ENCODE measurements at places on chromosomes 12 and 14.

GRCh38 chr14:96245710-96246538 is 10.1 kb upstream of the BDKRB1 start:
- DNase-seq = no peak

- DNase-seq = no peak
Measured at GRCh38 chr12:80556566-80556965, 112.5 kb downstream of the PTPRQ start.

GRCh38 chr12:24045816-24046257 is 96.4 kb upstream of the SOX5 start:
- DNase-seq = peak; percentile 92

DNA sequence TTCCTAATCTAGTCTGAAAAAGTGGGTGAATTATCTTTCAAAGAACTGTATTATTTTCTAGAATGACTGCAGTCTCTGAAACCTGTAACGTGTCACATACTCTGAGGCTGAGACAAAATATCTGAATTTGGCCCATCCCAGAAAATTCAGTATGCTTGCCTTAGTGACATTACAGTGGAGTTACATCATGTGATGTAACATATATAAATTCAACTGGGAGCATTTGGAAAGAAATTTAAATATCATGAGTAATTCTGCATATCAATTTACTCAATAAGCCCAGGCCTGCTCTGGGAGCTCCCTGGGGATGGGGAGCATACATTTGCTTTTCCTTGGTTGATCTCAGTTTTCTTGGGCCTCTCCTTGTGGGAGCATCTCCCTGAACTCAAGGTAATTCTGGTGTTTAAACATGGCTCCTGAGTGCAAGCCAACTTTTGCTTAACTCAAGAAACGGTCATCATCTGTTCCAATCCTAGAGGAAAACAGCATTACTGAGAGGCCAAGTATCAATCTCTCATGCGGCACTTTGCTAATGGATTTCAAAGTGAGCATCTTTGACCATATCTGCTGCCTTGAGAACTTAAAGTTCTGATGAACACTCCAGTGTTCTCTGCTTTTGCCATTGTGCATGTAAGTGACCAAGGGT is 54.4 kb downstream of the AKAP6 start:
- DNase-seq = peak; percentile 66

DNA sequence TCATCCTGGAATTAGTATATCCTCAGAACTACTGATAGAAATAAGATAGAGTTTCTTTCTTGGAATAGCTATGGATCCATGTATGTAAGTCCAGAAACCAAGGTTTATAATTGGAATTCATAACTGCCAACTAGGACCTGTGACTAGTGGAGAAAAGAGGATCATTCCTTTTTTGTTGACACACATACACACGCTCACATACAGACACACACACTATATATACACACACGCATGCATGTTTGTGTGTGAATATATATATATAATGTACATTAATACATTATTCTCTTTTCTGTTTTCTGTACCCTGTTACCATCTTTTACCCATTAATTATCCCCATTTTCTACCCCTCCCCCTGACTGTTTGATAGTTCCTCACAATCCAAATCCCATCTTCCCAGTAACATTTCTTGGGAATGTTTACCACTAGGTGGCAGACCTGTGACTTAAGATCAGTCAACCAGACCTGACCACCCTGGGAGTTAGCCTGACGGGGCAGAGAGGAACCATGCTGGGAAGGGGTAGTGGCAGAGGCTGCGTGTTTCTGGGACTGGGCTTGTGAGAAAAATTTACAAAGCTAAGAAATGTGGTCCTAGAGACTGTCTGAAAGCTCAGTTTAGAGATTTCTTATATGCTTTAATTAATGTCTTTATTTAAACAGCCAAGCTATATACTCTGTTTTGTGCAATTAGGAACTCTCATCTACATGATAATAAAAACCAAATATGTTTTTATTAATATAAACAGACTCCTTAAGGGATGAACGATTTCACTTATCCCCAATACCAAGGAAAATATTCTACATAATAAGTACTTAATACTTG is 308.0 kb downstream of the PPFIA2 start:
- peak; percentile 76 for DNase-seq

GRCh38 chr12:65518771-65519170 is 240.3 kb downstream of the MSRB3 start:
- DNase-seq = no peak

DNA sequence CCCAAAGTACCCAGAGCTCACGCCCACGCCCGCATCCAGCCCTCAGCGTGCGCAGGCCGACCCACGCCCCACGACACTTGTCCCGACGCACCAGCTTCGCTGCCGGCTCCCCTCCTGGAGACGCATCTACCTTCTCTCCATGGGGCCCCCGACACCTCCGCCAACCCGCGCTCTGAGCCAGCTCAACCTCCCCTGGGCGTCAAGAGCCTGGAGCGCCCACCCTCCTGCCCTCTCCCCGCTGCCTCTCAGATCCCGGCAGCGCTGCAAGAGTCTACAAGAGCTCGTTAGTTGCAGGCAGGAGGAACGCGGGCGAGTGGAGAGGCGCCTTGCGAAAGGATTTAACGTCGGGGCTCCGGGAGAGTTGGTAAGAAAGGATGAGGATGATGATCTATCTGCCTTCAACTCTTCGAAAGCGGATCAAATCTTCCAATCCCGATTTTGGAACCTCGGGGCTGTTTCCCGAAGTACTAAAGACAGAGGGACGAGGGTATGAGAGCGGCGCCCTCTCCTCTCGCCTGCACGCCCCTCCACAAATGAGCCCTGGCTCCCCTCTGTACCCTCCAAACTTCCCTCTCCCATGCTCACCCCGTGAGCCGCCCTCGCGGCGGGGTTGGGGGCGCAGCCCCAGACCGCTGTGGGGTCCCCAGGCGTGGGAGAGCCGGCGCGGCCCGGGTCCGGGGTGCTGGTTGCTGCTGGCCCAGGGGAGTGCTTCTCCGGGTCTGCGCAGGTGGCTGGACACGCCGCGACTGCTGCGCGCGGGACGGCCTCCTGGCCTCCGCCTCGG is 979 bp downstream of the LTBP2 start:
- peak; percentile 54 for DNase-seq

- DNase-seq = no peak
Measured at GRCh38 chr14:65195042-65195719, 92.9 kb upstream of the MAX start.

DNA sequence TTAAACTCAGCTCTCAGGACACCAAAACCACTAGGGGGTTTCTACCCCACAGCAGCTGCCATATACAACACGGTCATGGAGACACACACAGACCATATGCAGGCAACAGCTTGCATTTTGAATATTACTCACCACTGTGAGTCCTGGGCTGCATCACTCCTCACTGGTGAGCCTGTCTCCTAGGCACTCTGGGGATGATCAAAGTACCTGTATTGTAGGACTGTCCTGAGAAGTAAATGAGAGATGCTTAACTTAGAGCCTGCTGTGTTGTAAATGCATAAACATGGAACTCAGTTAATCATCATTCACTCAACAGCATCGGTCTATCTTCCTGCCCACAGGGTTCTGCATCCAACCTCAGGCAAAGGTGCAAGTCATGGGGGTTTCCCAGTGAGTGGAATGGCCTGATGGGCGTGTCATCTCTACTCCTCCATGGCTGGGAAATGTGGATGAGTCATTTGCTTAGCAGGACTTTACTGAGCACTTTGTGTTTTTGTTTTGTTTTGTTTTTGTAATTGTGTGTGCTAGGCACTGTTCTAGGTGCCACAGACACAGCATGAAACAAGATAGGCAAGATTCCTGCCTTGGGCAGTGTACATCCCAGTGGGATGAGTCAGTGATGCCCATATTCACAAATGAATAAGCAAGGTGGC is 1141.2 kb upstream of the TMEM132C start:
- DNase-seq = peak; percentile 4

GRCh38 chr14:73725116-73726024 is 11.2 kb upstream of the PNMA1 start:
- DNase-seq = peak; percentile 81

DNA sequence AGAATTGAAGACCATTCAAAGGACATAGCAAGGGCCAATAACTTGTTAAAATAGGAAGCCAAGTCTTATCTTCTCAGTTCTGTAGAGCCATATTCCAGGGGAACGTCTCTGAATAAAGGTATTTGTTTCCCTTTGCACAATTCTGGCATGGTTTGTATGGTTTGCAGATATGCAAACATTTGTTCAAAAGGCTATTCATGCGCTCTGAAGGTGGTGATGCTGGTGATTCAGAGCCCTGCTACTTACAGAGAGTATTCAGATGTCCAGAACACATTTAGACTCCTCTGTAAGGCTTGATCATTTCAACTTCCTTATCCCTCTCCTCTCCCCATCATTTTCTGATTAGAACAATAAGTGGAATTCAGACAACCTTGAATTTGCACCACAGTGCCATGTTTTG is 35.9 kb downstream of the SLC4A8 start:
- DNase-seq = no peak

GRCh38 chr12:123449249-123449733 is 8.6 kb upstream of the SNRNP35 start:
- no peak for DNase-seq

DNA sequence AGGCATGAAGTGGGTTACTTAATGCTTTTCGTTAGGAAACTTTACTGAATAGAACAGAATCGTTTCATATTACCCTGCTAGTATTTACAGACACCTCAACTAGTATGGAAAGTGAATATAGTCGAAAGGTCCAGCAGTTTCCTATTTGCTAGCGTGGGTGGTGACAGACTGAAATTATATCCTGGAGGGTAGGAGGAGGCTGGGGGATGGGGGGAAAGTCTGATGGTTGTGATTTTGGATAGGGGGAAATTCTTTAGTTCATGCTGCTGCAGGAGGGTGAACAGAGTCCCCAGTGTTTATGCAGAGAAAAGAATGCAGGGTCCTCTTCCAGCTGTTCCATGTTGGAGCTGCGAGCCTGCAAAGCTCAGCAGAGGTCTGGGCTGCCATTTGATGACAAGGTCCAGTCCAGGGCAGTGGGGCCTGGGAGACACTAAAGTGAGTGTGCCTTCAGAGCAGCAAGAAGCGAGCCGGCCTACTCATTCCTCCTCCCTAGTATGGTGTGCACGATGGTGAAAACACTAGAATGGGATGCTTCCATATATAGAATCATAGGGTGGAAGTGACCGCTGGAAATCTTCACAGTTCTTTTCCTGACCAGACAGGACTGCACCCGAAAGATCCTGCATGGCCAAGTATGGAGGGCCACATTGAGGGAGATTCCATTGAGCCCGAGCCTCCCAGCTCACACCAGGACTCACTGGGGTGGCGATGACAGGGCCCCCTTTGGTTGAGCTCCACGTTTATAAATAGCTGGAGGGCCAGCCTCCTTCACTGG is 2.1 kb downstream of the SAMD4A start:
- DNase-seq = peak; percentile 45

DNA sequence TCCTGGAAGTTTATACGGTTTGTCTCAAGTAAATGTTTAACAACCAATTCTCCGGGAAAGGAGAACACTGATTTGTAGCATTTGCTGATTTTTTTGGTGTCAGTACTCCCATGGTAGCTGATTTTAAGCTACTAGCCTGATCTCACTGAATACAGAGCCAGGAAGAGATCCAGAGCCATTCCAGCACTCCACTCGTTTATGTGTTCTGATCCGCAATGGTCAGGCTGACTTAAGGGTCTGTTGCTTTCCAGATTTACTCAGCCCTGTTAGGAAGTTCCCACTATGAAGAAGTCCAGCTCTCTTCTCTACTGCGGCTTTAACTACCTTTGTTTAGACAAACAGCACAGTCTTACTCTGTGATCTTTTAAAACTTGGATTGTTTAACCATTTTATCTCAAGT is 38.0 kb upstream of the NID2 start:
- no peak for DNase-seq

- DNase-seq = peak; percentile 15
Measured at GRCh38 chr12:43022838-43023237, 433.3 kb upstream of the PRICKLE1 start.

DNA sequence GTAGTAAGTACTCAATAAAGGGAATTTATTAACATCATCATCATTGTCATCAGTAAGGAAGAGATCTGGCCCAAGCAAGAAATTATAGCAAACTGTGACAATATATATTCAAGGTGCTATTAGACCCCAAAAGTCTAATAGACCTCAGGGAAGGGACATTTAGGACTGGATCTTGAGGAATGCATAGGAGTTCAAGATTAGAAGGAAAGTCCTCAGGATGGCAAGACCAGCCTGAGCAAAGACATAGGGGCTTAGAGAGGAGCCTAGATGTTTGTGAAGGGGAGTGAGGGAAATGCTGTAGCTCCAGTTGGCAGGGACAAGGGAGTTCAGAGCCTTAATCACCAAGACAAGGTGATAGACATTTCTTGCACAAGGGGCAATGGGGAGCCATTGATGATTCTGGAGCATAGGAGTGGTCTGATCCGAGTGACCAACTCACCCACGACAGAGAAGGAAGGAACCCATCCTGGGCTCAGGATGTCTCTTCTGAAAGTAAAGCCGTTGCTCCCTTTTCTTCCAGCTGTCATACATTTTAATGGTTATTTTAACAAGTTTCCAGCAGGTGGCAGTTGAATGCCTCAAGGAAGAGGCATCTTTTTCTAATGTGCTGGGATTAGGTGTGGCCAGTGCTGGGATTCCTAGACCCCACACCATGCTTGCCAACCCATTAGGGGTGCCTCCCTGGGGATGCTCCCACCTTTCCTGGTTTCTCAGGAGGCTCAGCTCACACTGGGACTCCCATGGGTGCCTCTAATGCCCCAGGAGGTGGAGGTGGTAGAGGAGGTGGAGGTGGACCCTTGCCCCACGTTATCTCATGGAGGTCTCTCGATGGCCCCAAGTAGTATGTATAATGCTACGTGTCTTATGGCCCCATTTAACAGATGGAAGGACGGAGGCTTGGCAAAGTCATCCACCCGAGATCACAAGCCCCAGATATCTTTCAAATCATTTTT is 37.8 kb downstream of the PHETA1 start:
- peak; percentile 57 for DNase-seq

- no peak for DNase-seq
Measured at GRCh38 chr12:31440586-31440985, 114.6 kb upstream of the SINHCAF start.

DNA sequence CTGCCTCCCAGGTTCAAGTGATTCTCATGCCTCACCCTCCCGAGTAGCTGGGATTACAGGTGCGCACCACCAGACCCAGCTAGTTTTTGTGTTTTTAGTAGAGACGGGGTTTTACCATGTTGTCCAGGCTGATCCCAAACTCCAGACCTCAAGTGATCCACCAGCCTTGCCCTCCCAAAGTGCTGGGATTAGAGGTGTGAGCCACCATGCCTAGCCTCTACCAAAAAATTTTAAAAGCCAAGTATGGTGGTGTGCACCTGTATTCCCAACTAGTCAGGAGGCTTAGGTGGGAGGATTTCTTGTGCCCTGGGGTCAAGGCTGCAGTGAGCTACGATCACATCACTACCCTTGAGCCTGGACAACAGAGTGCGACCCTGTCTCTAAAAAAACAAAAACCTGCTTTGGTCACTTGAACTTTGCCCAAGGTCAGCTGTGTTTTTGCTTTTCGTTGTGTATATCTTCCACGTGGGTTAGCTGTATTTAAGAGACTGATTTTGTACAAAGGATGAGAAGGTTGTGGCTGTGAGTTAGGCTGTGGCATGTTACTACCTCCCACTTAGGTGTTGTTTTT is 12.7 kb downstream of the C12orf76 start:
- DNase-seq = no peak

GRCh38 chr14:86168371-86168770 is 638.4 kb downstream of the FLRT2 start:
- no peak for DNase-seq

GRCh38 chr12:17511369-17511768 is 578.6 kb downstream of the RERGL start:
- DNase-seq = no peak

- peak; percentile 78 for DNase-seq
Measured at GRCh38 chr12:95532851-95533250, 18.4 kb downstream of the USP44 start.

Data from fibroblast of lung (primary cell).